Osteoblast (primary cell): ENCODE measurements at places on chromosomes 12 and 14. TPM values are rescaled to one million over a fixed set of nuclear protein-coding genes. Genes with fewer than 3 reads are reported as not detected.

Gene RNU7-1
- not detected in 2 replicates for total RNA-seq

Gene SERPINA9
- under 0.01 and 0.29 TPM in 2 replicates for total RNA-seq

Gene BCL2L2
- 19.5 and 21.2 TPM in 2 replicates for total RNA-seq

Gene CIROP
- total RNA-seq, result under 0.01 TPM in 1 of 2 replicates, not detected in the other

Gene PPP1R1A
- total RNA-seq, result 0.36 TPM in 1 of 2 replicates, not detected in the other

Gene RNASE7
- not detected in 2 replicates for total RNA-seq

Gene RERG
- 0.29 TPM in 1 of 2 replicates, not detected in the other for total RNA-seq

Gene EP400
- total RNA-seq, result 14.4 and 14.5 TPM in 2 replicates

Gene PRKCH
- 3.2 and 3.3 TPM in 2 replicates for total RNA-seq

Gene BIN2
- total RNA-seq, result under 0.01 TPM in 1 of 2 replicates, not detected in the other

Gene SLC17A8
- total RNA-seq, result not detected in 2 replicates

Gene KRT7
- total RNA-seq, result 20.9 and 27.9 TPM in 2 replicates

Gene TRHDE
- under 0.01 and 0.59 TPM in 2 replicates for total RNA-seq

Gene NR4A1
- 3.3 and 3.5 TPM in 2 replicates for total RNA-seq

Gene KRT6C
- not detected in 2 replicates for total RNA-seq

Gene IL23A
- total RNA-seq, result not detected in 2 replicates

Gene SYCP3
- 0.72 and 0.88 TPM in 2 replicates for total RNA-seq

Gene TMEM229B
- total RNA-seq, result 5.8 and 8.3 TPM in 2 replicates

Gene SMIM41
- total RNA-seq, result under 0.01 TPM in 1 of 2 replicates, not detected in the other

Gene NDUFA9
- 29.0 and 41.3 TPM in 2 replicates for total RNA-seq

Gene TCL1B
- total RNA-seq, result not detected in 2 replicates

Gene NTS
- not detected in 2 replicates for total RNA-seq

Gene ASIC1
- 0.72 and 0.88 TPM in 2 replicates for total RNA-seq

Gene ASPG
- under 0.01 TPM in 1 of 2 replicates, not detected in the other for total RNA-seq
